ENCODE measurements at places on chromosomes 16 and 17.

GRCh38 chr16:24013864-24014645 lies 178.3 kb downstream of the PRKCB start:
- DNase-seq: no peak
- no peaks in the 10 kb centered on the region for H3K36me3 ChIP-seq
- H3K4me3 ChIP-seq: no peak overlapping the region
- no peaks in the 10 kb centered on the region for H3K4me1 ChIP-seq
- no peaks in the 10 kb centered on the region for H3K27me3 ChIP-seq
- no peak overlapping the region for H3K27ac ChIP-seq

- H3K4me3 ChIP-seq: no peak overlapping the region
- no peaks in the 10 kb centered on the region for H3K36me3 ChIP-seq
- no peak for DNase-seq
- H3K27me3 ChIP-seq: no peaks in the 10 kb centered on the region
- H3K4me1 ChIP-seq: peaks cover 25% of the 10 kb centered on the region
These were observed 491 bp downstream of the USP7 start for GRCh38 chr16:8963010-8963820.

DNA sequence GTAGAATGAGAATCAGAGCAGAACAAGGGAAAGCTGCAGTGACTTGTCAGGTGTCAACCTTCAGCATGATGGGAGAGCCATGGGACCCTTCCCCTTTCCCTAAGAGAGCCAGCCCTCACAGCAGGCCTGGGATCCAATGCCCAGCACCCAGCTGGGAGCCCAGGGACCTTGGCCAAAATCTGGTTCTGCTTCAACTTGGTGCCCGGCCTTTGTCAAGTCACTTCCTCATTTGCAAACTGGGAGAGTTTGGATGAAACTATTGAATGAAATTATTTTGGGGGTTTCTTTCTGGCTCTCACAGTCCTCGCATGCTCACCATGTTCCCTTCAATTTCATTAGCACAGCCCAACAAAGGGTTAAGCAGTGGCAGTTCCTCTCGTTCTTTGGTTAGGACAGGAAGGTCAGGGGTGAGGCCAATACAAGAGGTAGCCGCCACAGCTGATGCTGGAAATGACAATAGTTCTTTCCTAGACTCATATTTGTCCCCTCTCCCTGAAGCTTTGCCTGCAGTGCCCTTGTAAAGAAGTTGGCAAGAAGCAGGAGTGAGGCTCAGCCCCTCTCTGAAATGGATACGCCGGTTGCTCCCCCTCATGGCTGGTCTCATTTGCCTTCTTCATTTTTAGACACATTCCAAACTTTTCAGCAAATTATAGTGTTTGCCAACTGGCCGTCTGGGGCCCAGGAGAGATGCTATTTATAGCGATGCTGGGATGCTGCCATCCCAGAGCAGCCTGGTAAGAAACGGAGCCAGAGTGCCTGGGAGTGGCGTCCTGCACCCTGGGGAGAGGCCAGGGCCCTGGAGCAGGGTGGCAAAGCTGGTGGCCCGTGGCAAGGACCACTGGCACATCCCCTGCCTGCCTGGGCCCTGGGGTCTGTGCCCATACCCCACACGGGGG lies 34.5 kb upstream of the MEOX1 start:
- peaks cover 4% of the 10 kb centered on the region for H3K4me1 ChIP-seq
- H3K4me3 ChIP-seq: no peak overlapping the region
- peak; percentile 49 for DNase-seq
- H3K27ac ChIP-seq: no peak overlapping the region

GRCh38 chr17:73924909-73925186 lies 278.6 kb upstream of the RPL38 start:
- no peak overlapping the region for H3K27ac ChIP-seq
- H3K4me3 ChIP-seq: no peak overlapping the region
- H3K27me3 ChIP-seq: no peaks in the 10 kb centered on the region
- H3K4me1 ChIP-seq: no peaks in the 10 kb centered on the region

DNA sequence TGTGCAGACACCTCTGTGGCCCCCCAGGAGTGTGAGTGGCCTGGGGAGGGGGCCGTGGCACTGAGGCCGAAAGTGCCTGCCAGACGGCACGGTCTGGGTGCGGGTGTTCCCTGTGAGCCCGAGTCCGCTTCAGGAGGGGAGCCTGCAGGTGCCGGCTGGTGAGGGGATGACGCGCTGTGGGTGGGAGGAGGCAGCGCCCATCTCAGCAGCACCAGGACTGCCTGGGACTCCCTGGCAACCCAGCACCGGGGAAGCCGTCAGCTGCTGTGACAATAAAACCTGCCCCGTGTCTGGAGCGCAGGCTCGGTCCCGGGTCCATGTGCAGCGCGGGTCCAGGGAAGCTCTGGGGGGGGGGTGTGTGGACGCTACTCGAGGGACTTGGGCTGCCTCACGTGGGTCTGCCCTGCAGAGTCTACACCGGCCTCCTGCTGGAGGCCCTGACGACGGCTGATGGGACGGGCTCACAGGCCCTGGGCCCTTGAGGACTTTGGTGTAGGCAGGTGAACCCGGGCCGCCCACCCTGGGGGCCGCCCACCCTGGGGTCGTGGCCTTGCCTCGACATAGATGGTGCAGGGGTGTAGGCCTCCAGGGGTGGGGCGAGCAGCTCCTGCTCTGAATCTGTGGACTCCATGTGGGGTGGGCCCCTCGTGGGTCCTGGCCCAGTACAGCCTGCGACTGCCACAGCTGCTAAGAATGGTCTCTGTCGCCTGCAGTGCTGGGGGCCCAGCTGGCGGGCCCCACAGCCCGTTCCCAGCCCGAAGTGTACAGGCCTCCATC lies 5.9 kb upstream of the RAB40C start:
- H3K36me3 ChIP-seq: peaks cover 4% of the 10 kb centered on the region
- no peak overlapping the region for H3K27ac ChIP-seq
- no peak for DNase-seq
- no peaks in the 10 kb centered on the region for H3K27me3 ChIP-seq
- no peak overlapping the region for H3K4me3 ChIP-seq
- H3K4me1 ChIP-seq: peaks cover 11% of the 10 kb centered on the region

DNA sequence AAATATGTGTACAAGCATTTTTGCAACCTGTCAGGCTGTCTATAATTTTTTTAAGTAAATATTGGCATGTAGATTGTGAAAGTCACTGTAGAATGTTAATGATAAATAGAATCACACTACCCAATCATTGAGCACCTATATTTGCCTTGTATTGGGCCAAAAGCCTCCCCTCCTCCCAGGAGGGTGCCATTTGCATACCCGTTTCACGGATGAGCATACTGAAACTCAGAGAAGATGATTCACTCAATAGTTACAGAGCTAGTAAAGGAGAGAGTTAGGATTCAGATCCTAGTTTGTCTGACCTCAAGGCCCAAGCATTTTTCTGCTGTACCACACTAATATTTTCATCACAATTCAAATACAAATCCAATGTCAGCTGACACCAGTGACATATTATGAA lies 299.7 kb upstream of the CDH11 start:
- H3K4me3 ChIP-seq: no peak overlapping the region
- no peak overlapping the region for H3K27ac ChIP-seq
- H3K27me3 ChIP-seq: no peaks in the 10 kb centered on the region
- DNase-seq: no peak
- no peaks in the 10 kb centered on the region for H3K4me1 ChIP-seq
- H3K36me3 ChIP-seq: no peaks in the 10 kb centered on the region

DNA sequence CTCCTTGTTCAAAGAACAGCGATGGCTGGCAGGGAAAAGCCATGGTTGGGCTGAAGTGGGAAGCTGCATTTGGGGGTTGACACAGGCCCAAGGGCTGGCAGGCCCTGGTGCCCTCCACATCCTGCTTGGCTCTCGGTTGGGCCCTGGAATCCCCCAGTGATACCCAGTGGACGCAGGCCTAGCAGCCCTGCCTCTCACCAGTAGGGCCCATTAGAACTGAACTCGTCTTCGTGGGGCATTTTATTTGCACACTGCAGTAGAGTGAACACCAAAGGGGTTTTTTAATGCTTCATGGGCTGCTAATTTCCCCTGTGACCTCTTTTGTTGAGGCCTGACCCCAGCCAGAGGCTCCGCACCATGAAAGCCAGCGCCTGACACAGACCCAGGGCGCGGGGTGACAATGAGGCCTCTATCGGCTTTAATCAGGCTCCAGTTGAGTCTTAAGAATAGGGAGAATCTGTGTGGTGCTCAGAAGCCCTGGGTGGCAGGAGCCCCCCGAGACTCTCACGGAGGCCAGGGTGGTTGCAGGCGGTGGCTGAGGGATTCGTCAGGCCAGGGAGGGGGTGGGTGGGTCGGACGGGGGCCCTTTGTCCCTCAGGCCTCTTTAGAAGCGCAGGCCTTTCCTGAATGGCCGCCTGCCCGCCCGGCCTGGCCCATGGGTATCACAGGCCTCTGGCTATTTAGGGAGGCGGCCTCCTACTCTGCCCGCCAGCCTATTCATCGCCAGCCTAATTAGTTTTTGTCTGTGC lies 199.3 kb downstream of the NTN1 start:
- H3K4me1 ChIP-seq: no peaks in the 10 kb centered on the region
- H3K27ac ChIP-seq: no peak overlapping the region
- no peaks in the 10 kb centered on the region for H3K27me3 ChIP-seq
- no peak for DNase-seq

DNA sequence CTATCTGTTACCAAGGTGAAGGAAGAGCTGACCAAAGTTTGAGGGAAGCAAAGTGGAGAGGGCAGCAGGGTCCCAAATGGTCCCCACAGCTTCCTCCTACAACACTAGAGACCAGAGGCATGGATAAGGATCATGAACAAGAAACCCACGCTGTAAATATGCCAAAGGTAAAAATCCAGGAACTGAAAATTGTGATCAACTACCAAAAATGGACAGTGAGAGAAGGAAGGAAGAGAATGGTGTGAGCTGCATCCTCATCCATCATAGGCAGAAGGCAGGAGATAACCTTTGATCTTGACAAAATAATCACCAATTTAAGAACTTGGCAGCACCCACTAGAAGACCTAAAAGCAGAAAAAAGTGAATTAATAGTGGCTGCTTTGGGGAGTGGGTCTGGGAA lies 66.2 kb downstream of the CYTH1 start:
- no peak overlapping the region for H3K27ac ChIP-seq
- no peaks in the 10 kb centered on the region for H3K27me3 ChIP-seq
- no peak overlapping the region for H3K4me3 ChIP-seq
- peaks cover 5% of the 10 kb centered on the region for H3K4me1 ChIP-seq
- no peak for DNase-seq

GRCh38 chr16:19710991-19711545 lies 7.0 kb downstream of the KNOP1 start:
- no peak overlapping the region for H3K4me3 ChIP-seq
- peaks cover 21% of the 10 kb centered on the region for H3K36me3 ChIP-seq
- no peaks in the 10 kb centered on the region for H3K27me3 ChIP-seq
- no peak for DNase-seq
- no peaks in the 10 kb centered on the region for H3K4me1 ChIP-seq

- DNase-seq: peak; percentile 30
- H3K4me3 ChIP-seq: no peak overlapping the region
- no peak overlapping the region for H3K27ac ChIP-seq
- H3K4me1 ChIP-seq: no peaks in the 10 kb centered on the region
These were observed 245.9 kb upstream of the HSBP1 start for GRCh38 chr16:83561876-83562275.

- no peak overlapping the region for H3K27ac ChIP-seq
- no peaks in the 10 kb centered on the region for H3K27me3 ChIP-seq
- no peaks in the 10 kb centered on the region for H3K36me3 ChIP-seq
- DNase-seq: no peak
- peaks cover 2% of the 10 kb centered on the region for H3K4me1 ChIP-seq
These were observed 35.0 kb downstream of the CFDP1 start for GRCh38 chr16:75398333-75398732.

GRCh38 chr17:77744066-77744988 lies 214.2 kb upstream of the TNRC6C start:
- H3K4me3 ChIP-seq: no peak overlapping the region
- no peak for DNase-seq
- no peak overlapping the region for H3K27ac ChIP-seq
- no peaks in the 10 kb centered on the region for H3K4me1 ChIP-seq
- no peaks in the 10 kb centered on the region for H3K27me3 ChIP-seq

GRCh38 chr17:3935825-3936355 lies 19.6 kb upstream of the P2RX1 start:
- no peaks in the 10 kb centered on the region for H3K36me3 ChIP-seq
- no peak overlapping the region for H3K4me3 ChIP-seq
- peak; percentile 88 for DNase-seq
- no peaks in the 10 kb centered on the region for H3K4me1 ChIP-seq

GRCh38 chr17:55845385-55845784 lies 94.5 kb downstream of the PCTP start:
- no peak overlapping the region for H3K27ac ChIP-seq
- H3K4me3 ChIP-seq: peak overlapping the region; percentile 45
- no peaks in the 10 kb centered on the region for H3K4me1 ChIP-seq
- H3K36me3 ChIP-seq: no peaks in the 10 kb centered on the region
- no peaks in the 10 kb centered on the region for H3K27me3 ChIP-seq

GRCh38 chr17:40454613-40454995 lies 11.4 kb downstream of the IGFBP4 start:
- H3K27me3 ChIP-seq: no peaks in the 10 kb centered on the region
- DNase-seq: no peak
- H3K4me3 ChIP-seq: no peak overlapping the region
- H3K27ac ChIP-seq: peak overlapping the region; percentile 57
- peaks cover 77% of the 10 kb centered on the region for H3K4me1 ChIP-seq

DNA sequence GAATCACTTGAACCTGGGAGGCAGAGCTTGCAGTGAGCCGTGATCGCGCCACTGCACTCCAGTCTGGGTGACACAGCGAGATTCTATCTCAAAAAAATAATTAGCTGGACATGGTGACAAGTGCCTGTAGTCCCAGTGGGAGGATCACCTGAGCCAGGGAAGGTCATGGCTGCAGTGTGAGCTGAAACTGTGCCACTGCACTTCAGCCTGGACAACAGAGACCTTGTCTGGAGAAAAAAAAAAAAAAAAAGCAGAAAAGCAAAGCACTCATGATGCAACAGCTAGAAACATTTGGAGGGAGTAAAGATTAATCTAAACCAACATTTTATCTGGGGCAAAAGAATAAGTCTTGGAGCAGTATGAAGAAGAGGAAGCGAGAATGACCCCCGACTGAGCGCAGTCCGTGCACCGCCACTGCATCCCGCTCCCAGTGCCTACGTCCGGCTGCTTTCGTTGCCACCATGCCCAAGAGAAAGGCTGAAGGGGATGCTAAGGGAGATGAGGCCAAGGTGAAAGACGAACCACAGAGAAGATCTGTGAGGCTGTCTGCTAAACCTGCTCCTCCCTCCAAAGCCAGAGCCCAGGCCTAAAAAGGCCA lies 8.2 kb downstream of the PRPSAP1 start:
- H3K36me3 ChIP-seq: peaks cover 2% of the 10 kb centered on the region
- no peak overlapping the region for H3K27ac ChIP-seq
- no peaks in the 10 kb centered on the region for H3K4me1 ChIP-seq
- no peak for DNase-seq
- H3K4me3 ChIP-seq: no peak overlapping the region

All from fibroblast of lung (primary cell).